ENCODE measurements at places on chromosomes 2 and 18.

DNA sequence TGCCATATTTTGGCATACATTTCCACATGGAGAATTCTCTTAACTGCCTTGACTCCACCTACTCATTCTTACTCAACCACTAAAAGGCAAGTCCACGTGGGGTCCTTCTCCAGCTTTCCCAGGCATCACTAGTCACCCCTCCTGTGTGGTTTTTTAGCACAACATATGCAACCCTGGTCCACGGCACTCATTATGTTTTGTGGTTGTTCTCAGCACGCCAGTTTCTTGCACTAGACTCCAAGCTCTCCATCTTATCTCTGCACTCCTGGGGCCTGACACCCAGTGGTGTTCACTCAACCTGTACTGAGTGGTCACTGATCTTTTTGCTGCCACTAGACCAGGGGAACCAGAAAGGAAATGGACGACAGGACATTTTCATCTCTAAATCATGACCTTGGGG is 18.0 kb downstream of the MARCHF4 start:
- DNase-seq = no peak

- DNase-seq = no peak
Measured at GRCh38 chr2:199756211-199756610, 94.8 kb downstream of the FTCDNL1 start.

GRCh38 chr2:111128096-111128495 is 7.4 kb downstream of the BCL2L11 start:
- DNase-seq = no peak

GRCh38 chr2:180255981-180256380 is 248.9 kb upstream of the CWC22 start:
- DNase-seq = no peak

GRCh38 chr2:6370753-6371551 is 494.8 kb downstream of the CMPK2 start:
- no peak for DNase-seq

- DNase-seq = peak; percentile 56
Measured at GRCh38 chr2:55168221-55169154, 63.6 kb downstream of the CLHC1 start.

DNA sequence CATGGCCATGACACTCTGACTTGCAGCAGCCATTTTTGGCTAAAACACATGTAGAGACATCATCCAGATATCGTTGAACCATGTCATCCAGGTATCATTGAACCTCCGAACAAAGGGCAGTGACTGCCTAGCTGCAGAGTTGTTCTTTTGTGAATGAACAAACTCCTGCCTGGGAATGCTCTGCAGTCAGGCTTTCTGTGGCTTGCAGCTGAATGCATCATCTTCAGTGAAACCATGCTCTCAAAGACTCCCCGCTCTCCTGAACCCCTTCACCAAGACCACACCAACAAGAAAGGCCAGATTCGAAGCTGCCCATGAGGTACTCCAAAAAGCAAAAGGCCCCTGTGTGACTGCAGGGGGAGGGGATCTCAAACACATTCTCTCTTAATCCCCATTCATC is 118.8 kb downstream of the ACTR3 start:
- DNase-seq = no peak

- peak; percentile 100 for DNase-seq
Measured at GRCh38 chr2:69914164-69914949, 552 bp upstream of the MXD1 start.

Data from CD4-positive, alpha-beta T cell treated with Interleukin-15 for 4 hours (primary cell).